GM23338 (cell line): ENCODE measurements at places on chromosomes 1 and 21.

DNA sequence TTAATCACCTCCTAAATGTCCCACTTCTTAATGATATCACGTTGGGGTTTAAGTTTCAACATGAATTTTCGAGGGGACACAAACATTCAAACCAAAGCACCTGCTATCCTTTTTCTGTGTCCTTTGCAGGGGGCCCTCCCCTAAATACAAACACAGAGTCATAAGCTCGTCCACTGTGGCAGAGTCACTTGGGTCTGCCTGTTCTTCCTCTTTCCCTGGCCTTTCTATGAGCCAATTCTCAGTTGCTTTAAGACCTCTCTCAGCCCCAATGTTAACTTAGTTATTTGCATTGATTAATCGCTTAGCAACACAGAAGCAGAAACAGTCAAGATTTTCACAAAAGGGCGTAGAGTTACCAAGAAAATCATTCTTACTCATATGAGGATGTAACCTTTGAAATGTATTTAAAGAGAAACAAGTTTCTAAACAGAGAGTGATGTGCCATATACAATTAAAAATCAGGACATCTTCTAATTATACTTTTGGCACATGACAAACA is 14.9 kb downstream of the APCS start:
- no peak for DNase-seq

DNA sequence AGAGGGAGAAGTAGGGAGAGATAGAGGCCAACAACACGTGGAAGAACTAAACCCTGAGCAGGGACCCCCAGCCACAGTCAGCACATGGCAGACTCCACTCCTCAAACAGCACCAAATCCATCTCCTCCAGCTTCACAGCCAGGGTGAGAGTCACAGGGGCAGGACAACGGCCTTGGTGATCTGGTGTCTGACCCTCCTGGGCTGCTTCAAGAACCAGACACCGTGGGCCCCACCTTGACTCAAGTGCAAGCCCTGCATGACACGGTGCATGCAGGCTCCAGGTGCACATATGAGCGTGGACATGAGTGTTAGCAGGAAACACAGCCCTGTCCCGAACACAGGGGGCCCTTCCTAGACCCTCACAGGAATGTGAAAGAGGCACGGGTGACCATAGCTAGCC is 21.9 kb downstream of the S100A7 start:
- DNase-seq, result no peak

- no peak for DNase-seq
These were observed 292.7 kb downstream of the DUSP10 start for GRCh38 chr1:221449194-221449593.

GRCh38 chr1:168392958-168393549 is 112.4 kb downstream of the TBX19 start:
- no peak for DNase-seq

DNA sequence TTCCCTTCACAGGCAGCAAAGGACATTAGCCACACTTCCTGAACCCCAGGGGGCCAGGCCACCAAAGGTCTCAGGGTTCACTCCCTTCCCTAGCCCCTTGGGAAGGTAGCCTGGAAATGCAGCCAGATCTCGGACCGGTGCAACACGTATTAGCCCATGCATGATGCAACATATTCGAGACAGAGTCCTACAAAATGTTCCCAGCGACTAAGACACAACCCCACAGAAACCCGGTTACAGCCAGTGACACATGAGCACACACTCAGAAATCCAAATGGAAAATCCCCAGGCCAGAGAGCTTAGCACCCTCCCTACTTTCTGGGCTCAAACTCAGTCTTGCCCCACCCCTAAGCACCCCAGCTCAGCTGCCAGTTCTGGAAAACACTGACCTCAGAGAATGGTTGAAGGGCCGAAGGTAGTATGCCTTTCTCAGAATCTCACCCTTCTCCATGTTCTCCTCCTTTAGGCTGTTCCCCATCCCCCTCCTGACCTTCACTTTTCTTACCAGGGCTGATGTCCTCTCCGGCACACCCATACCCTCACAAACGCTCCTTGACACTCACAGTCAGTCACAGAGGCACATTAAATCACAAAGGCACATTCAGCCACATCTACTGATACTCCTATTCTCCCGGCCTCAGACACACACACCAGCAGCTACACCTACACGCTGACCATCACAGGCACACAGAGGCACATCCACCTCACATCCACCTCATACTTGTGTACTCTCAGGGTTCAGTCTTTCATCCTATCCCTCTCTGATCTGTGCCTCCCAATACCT is at the start of gene TSPAN1:
Gene TSPAN1 (plus strand): TSS at position 640 of the 784 bp plus-strand sequence. CDS start 6,021 bp downstream, outside the sequence.
- DNase-seq, result no peak
